ENCODE measurements at places on chromosomes 13 and 19.
A peak's percentile ranks its signal among the peaks of the same experiment; 100 is the strongest.

DNA sequence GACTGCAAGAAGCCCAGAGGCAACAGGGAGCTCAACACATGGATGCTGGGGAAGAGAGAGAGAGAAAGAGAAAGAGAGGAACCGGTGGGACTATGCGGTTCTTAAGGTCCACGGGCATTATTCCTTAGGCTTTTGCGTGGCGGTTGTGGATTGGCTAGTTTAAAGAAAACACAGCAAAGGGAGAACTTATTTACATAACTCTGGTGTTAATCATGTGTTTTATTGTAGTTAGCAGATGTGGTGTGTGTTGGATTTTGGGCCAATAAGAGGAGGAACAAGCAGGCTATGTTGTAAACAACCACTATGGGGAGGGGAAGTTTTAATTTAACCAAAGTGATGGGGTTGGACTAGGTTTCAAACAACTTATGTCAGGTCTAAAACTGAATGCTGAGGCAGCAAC, 275.3 kb upstream of the KLF12 start:
- no peak for DNase-seq

GRCh38 chr13:101686003-101686402, 233.5 kb downstream of the ITGBL1 start:
- DNase-seq: no peak

- no peak for DNase-seq
These were observed 2613.9 kb upstream of the PCDH20 start for GRCh38 chr13:64029343-64030093.

DNA sequence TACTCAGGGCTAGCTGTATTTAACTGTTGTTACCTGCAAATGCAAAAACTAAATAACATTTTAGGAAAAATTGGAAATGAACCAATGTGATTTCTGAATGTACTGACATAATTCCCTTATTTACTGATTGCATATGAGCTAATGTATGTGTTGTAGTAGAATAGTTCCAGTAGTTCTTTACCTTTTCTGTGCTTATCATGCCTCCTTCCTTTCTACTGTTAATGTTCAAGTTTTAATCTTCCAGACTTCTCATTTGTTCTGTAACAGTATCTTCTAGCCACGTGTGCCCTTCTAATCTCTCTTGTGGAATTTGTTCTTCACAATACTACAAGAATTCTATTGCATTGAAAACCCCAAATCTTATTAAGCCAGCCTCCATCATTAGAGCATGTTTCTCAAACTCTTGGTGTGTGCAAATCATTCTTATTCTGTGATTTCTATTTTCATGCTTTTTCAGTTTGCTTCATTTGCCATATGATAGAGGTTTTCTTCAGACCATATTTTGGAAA, 17.7 kb downstream of the LSM14A start:
- DNase-seq: no peak

DNA sequence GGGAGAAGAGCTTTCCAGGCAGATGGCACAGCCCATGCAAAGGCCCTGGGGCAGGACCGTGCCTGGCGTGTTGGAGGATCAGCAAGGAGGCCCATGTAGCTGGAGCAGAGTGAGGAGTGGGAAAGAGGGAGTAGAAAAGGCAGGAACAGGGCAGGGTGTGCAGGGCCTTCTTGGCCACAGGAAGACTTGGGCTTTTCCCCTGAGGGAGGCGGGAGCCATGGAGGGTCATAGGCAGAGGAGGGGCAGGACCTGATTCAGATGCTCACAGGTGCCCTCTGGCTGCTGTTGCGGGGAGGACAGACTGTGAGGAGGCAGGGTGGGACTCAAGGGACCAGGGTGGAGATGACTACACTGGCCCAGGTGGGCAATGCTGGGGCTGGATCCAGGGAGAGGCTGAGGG, 13.8 kb upstream of the PTPRS start:
- no peak for DNase-seq

DNA sequence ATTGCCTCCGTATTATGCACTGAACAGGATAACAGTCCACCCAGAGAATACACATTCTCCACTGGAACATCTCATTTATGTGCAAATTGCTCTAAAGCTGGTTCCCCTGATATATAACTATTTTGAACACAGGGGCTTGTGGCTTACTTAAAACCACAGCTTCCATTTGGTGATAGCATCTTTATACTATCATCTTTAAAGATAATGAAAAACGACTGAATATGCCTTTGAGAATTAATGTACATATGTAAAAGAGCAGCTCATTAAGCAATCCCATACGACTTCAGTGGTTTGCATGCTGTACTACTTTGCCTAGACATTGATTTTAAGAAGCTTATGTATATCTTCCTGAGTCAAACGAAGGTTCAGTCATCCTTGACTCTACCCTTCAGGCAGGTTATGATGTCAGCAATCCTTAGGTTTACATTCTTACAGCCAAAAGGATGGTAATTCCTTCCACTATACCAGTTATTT, 40.8 kb downstream of the BRD4 start:
- DNase-seq: no peak

GRCh38 chr13:40781717-40782116, 7.7 kb upstream of the SLC25A15 start:
- no peak for DNase-seq

- no peak for DNase-seq
These were observed 39.5 kb downstream of the PCCA start for GRCh38 chr13:100128373-100128772.

DNA sequence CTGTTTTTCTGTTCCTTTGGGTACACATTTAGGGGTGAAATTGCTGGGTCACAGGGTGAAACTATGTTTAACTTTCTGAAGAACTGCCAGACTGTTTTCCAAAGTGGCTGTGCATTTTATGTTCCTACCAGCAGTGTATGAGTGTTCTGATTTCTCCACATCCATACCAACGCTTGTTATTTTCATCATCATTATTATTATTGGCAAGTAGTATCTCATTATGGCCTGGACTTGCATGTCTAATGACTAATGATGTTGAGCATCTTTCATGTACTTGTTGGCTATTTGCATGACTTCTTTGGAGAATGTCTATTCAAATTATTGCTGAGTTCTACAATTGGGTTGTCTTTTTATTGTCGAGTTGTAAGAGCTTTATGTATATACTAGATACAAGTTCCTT, 321.8 kb upstream of the HTR2A start:
- DNase-seq: no peak

GRCh38 chr19:41821003-41821735, 23.3 kb downstream of the LYPD4 start:
- peak; percentile 6 for DNase-seq

DNA sequence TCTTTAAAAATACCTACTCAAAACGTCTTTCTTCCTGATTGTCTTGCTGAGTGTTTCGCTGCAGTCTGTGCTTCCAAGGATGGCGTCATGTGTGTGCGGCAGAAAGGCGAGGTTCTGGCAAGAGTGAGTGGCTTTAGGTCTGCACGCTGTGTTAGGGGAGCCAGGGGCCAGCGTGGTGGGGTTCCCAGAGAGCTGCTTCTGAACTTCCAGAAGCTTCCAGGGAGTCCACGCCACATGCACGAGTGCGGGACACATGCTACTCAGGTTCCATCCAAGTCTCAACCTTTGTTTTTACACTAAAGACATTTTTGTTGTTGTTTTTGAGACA, 67.9 kb downstream of the ATP11A start:
- DNase-seq: no peak

DNA sequence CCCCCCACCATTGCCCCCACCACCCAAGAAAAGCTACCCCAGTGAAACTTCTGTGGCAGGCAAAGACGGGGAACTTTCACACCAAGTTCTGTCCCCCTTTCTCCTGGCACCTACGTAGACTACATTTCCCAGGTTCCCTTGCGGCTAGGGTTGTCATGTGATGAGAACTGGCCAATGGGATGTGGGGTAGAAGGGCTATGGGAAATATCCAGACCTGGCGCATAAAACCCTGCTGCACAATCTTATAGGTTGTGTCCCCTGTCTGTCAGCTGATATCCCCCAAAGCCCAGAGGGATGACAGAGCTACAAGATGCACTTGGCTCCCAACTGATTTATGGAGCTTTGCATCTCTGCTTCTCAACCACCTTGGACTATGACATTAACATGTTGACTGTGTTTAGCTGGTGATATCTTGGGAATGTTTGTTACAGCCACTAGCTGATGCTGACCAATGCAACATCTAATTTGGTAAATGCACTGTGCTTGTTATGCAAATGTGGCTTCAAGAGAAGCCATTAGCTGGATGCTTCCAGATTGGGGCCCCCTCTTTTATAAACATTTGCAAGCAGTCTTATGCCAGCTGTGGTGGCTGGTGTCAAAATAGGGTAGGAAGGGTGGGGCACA, 6.1 kb downstream of the SH2D3A start:
- no peak for DNase-seq

DNA sequence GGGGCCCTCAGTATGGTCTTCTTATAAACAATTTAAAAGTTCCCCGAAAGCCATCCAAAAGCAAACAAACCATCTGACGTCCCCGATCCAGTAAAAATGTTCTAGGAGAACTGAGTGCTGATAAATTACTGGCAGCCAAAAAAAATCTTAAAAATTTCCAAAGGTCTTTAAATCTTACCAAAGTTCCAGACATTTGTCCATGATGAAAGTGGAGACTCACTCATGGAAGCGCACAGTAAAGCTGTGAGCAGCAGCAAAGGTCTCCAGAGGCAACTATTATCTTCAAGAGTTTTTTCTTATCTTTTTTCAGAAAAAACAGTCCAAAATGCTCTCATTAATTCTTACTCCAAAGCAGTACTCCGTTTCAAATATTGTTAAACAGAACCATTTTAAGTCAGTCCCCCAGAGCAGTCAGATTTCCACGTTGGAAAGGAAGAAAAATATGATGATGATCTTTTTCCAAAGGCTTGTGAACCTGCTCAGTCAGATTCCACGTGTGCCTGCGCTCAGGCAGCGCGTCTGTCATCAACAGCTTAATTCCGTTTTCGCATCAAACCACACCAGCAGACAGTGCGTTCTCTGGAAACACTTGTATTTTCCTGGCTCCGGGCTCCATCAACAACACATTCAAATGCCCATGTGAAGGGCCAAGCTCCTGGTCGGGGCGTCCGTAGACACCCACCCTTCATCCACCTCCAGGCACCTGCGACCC, 85.4 kb downstream of the COL4A1 start:
- DNase-seq: no peak

DNA sequence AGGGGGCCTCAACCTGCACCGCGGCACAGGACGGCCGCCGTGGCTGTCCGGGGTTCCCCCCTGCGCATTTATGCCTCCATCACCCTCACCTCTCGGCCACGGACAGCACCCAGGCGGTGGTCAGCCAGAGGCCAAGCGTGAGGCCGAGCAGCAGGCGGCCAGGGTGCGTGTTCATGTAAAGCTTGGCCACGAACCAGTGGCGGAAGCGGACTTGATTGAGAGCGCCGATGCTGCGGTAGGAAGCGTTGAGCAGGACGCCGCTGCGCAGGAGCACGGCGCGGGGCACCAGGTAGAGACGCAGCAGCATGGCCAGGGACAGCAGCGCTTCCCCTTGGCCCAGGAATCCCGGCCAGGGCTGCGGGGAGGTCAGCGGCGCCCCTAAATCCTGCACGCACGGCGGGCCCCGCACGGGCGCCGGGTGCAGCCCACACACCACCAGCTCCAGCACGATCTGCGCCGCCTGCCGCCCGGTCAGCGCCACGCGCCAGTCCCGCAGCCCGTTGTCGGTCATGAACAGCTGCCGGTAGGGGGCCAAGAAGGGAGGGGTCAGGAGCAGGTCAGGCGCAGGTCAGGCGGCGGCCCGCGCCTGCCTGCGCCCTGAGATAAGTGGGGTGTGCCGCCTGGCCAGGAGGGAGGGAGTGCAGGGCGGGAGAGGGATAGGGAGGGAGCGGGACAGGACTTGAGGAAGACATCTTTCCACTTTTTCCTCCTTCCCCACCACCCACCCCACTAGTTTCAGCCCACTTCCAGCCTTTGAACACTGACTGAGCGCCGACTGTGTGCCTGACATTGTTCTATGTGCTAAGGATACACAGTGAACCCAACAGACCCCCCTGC, 6.5 kb downstream of the KCNN4 start:
- no peak for DNase-seq

- no peak for DNase-seq
These were observed 110.8 kb upstream of the C1QTNF9B start for GRCh38 chr13:24007979-24008620.

- DNase-seq: no peak
These were observed 5.2 kb downstream of the UBXN6 start for GRCh38 chr19:4452230-4452990.

GRCh38 chr13:55937180-55937579, 1203.5 kb upstream of the PRR20A start:
- DNase-seq: no peak

GRCh38 chr13:74771964-74772363, 637.8 kb upstream of the KLF12 start:
- no peak for DNase-seq

- DNase-seq: no peak
These were observed 30.2 kb upstream of the C19orf12 start for GRCh38 chr19:29745253-29745652.

DNA sequence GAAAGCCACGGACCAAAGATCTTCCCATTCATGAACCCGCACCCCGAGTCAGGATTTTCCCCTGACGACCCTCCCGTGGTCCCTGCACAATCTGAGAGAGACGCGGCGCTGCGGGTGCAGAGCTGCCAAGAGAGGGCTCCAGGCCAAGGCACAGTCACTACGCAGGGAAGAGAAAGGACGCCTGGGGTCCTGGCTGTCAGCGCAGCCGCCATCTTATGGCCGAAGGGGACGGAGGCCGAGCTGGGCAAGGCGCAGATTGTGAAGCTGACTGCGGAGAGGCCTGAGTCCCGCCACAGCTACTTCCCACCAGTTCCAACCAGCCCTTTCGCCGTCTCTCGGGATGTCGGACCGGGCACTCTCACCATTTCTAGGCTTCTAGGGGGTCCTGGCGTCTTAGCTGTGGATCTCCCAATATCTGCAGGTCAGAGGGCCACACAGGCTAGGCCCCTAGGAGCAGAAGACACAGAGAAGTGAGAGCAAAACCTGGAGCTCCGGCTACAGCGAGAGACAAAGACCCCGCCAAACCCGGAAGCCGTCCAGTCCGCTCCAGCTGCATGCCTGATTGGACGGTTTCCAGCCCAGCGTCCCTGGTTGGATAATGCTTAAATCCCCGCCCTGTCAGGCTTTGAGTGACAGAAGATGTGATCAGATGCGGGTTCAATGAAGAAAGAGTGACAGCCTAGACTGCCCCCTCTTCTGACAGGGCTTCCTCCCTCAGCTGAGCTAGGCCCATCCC, at the start of gene ZNF100:
TSS of gene ZNF100 (minus strand) at position 515 of the 736 bp plus-strand sequence. CDS start at position 365, 150 bp downstream.
- DNase-seq: peak; percentile 72

- no peak for DNase-seq
These were observed 1201.3 kb downstream of the EFNB2 start for GRCh38 chr13:105334211-105334610.

DNA sequence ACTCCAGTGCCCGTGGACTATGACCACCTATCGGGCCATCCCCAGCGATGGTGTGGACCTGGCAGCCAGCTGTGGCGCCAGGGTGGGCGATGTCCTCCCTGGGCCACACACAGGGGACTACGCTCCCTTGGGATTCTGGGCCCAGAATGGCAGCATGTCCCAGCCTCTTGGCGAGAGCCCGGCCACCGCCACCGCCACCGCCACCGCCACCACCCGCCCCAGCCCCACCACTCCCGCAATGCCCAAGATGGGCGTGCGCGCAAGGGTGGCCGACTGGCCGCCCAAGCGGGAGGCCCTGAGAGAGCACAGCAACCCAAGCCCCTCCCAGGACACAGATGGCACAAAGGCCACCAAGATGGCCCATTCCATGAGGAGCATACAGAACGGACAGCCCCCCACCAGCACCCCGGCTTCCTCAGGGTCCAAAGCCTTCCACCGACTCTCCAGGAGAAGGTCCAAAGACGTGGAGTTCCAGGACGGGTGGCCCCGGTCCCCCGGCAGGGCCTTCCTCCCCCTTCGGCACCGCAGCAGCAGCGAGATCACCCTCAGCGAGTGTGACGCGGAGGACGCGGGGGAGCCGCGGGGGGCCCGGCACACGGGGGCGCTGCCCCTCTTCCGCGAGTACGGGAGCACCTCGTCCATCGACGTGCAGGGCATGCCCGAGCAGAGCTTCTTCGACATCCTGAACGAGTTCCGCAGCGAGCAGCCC, 142.3 kb downstream of the DPF1 start:
- no peak for DNase-seq
